ENCODE measurements at places on chromosomes 7 and 10.

DNA sequence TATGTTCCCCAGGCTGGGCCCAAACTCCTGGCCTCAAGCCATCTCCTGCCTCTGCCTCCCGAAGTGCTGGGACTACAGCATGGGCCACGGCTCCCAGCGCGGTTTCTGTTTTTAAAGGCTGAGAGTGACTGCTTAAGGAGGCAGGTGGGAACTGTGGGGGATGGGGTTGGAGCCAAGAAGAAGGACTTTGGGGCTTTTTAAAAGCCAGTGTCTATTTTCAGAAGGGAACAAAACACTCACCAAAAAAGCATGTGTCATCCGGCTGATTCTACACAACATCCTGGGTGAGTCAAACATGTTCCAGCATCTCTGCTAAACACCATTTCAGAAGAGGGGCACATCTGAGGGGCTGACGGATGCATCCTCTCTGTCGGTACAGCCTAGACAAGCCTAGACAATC, 824.5 kb downstream of the TYW1 start:
- no peak for DNase-seq

DNA sequence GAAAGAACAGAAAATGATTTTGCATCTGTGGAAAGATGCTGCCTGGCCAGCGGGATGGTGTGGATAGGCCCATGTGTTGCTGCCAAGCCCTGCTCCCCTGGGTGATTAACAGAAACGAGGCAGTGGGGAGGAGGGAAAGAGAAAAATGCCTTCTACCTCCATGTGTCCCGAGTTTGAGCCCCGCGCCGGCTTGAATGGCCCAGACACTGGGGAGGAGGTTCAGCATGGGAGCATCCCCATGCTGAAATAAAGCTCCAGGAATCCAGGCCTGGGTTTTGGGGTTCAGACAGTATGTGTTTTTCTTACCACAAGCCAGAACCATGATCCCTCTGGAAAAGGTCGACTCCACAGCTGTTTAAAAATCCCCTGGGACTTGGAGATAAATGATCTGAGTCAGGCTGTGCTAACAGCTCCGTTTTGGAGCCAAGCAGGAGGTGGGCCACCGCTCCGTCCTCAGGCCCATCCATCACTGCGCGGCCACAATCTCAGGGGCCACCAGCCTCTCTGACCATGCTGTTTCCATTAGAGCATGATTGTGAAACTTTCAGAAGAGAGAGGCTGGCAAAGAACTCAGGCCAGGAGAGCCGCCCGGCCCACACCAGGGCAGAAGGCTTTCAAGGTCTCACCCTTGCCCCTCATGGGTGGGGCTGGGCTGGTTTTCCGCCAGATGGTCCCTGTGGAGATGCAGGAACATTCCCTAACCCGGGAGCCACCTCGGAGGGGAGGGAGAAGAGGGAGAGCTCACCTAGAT, 299.7 kb downstream of the ZEB1 start:
- peak; percentile 4 for DNase-seq

DNA sequence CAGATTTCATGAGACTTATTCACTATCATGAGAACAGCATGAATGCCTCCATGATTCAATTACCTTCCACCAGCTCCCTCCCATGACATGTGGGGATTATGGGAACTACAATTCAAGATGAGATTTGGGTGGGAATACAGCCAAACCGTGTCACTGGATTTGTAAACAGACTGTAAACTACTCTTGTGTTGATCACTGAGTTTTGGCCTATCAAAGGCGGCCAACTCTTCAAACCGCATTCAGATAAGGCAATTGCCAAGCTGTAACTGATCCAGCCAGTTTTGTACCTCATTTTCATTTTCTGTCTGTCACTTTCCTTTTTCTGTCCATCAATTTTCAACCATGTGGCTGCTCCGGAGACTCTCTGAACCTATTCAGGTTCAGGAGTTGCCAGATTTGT, 27.2 kb upstream of the PAPSS2 start:
- no peak for DNase-seq

DNA sequence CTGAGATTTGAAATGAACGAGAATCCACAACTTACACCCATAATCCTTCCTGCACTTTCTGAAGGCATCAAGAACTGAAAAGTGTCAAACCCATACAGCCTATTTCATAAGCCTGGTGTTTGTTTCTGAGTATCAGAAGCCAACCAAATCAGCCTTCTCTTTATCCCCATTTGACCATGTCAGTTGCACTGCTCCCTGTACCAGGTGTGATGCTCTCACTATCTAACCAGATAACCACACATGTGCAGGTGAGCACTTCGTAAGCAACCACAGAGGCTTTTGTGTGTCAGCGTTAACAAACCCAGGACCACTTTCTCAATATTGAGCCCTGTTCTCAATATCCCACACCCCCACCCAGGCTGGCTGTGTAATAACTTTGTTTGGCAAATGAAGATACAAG, 114.4 kb downstream of the DOCK4 start:
- DNase-seq: no peak

GRCh38 chr10:99365736-99366135, 36.6 kb downstream of the CNNM1 start:
- DNase-seq: no peak

GRCh38 chr7:26663874-26664273, 200.5 kb downstream of the SKAP2 start:
- DNase-seq: no peak

DNA sequence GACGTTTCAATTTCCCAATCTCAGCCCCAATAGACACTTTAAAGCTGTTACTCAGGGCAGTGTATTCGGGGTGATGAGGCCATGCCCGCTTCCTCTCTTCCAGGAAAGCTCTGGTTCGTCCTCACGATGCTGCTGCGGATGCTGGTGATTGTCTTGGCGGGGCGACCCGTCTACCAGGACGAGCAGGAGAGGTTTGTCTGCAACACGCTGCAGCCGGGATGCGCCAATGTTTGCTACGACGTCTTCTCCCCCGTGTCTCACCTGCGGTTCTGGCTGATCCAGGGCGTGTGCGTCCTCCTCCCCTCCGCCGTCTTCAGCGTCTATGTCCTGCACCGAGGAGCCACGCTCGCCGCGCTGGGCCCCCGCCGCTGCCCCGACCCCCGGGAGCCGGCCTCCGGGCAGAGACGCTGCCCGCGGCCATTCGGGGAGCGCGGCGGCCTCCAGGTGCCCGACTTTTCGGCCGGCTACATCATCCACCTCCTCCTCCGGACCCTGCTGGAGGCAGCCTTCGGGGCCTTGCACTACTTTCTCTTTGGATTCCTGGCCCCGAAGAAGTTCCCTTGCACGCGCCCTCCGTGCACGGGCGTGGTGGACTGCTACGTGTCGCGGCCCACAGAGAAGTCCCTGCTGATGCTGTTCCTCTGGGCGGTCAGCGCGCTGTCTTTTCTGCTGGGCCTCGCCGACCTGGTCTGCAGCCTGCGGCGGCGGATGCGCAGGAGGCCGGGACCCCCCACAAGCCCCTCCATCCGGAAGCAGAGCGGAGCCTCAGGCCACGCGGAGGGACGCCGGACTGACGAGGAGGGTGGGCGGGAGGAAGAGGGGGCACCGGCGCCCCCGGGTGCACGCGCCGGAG, 2.6 kb downstream of the GJD4 start:
- peak; percentile 17 for DNase-seq

DNA sequence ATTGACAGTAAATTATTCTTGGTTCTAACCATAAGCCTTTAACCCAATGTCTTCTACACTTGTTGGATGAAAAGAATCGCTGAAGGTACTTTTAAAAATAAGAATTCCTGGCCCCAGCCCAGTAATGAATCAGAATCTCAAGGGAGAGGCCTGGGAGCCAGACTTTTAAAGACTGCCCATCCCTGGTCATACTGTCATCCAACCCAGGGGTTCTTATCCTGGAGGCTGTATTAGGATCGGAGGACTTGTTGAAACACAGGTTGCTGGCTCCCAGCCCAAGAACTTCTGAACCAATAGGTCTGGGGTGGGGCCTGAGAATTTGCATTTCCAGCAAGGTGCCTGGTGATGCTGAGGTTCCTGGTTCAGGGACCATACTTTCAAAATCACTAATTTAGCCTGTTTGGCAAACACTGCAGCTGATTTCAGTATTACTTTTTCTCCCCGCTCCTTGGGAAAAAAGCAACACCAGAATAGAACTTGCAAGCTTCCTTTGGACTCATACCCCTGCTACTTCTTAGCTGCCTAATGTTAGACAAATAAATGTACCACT, 79.5 kb upstream of the FAM133B start:
- DNase-seq: no peak

DNA sequence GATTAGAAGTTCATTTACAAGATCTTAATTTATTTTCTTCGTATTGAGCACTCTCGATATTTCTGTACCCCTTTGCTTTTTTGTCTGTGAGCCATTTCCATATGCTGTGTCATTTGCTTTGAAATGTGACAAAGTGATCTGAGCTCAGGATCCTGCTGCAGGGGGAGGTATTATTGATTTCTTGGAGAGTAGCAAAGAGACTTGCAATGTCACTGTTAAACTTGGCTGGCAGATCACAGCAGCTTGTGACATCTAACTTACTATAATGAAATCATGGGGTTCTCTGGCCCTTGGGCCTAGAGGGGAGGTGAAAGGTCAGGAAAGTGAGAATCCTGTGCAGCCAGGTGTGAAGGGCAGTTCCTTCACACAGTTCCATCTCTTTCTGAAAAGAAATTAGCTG, 923.4 kb downstream of the REEP3 start:
- DNase-seq: no peak

DNA sequence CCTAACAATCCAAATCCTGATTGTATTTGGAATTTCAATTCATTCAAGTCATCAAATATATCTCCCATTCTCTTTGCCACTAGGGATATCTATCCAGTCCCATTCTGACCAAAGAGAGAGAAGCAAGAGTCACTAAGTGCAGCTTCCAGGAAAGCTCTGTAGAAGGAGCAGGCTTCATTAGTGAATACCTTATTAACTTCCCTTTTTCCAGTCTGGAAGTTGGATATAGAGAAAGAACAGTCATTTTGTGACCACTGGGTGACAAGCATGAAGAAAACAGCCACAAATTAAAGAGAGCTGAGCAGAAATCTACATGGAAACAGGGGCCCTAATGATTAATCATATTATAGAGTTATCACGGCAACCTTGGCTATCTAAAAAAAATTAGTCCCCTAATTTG, 190.7 kb upstream of the ADO start:
- no peak for DNase-seq

DNA sequence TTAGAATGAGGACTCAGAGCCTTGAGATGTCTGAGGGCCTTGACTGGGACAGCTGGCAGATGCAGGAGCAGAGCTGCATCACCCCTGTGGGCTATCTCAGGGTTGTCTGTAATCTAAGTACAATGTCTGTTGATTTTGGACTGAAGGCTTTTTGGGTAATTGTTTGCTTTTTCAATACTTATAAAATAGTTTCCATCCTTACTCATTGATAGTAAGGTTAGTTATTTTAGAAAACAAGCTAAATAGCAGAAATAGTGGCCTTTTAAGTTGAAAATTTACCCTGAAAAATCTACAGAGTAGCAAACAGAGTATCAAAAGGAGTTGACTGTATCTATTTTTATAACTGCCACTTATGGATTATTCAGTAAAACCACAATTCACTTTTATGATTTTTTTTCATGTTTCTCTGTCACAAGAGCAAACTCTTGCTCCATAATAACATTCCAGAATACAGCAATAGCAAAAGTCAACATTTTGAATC, 179.7 kb downstream of the CFTR start:
- no peak for DNase-seq

DNA sequence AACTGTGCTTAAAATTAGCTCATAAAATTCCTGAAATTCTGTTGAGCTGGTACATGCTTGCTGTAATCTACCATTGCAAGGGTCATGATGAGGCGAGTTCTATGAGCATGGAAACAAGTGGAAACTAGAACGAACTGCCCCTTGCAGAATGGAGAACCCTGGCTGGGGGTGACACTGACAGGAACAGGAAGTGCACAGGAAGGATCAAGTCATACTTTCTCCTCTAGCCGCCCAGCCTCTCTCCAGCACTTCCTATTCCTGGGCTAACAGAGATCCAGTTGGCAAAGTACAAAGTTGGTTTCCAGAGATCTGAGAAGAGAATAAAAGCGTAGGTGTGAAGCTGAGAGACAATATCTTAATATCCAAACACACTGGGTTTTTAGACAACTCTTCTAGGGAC, 414.2 kb upstream of the PODXL start:
- DNase-seq: no peak

DNA sequence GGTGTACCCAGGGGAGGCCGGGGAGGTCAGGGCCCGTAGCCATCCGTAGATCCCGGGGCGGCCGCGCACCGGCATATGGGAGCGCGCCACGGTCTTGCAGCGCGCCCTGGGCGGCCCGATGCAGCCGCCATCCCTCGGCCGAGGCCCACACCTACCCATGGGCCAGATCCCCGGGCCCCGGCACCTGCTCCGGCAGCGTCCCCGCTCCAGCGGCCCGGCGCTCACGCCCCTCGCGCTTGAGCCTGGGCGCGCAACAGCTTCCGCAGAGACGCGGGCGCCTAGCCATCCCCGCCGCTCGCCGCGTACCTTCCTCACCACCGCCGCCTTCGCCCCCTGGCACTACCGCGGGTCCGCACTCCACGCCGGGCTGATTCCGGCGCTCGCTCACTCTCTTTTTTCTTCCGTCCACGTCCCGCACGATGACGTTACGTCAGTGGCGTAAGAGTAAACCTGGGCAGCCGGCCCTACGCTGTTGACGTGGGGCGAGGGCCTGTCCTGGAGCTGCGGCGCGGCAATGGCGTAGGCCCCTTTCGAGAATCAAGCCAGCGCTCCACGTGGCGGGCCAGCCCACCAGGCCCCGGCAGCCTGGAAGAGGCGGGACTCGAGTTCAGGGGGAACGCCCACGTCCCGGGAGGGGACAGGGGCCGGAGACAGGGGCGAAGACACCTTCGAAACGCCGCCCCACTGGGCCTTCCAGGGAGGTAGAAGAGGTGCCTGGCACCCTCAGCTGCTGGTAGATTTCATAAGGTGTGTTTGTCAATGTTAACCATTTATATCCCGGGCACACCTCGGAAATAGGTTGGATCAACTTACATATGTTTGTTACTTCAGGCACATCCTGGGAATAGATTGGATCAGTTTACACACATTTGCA, at the start of gene ALDH18A1:
Gene ALDH18A1 (minus strand): TSS at position 421 of the 874 bp plus-strand sequence. CDS start 3,334 bp downstream, outside the sequence.
- peak; percentile 52 for DNase-seq

DNA sequence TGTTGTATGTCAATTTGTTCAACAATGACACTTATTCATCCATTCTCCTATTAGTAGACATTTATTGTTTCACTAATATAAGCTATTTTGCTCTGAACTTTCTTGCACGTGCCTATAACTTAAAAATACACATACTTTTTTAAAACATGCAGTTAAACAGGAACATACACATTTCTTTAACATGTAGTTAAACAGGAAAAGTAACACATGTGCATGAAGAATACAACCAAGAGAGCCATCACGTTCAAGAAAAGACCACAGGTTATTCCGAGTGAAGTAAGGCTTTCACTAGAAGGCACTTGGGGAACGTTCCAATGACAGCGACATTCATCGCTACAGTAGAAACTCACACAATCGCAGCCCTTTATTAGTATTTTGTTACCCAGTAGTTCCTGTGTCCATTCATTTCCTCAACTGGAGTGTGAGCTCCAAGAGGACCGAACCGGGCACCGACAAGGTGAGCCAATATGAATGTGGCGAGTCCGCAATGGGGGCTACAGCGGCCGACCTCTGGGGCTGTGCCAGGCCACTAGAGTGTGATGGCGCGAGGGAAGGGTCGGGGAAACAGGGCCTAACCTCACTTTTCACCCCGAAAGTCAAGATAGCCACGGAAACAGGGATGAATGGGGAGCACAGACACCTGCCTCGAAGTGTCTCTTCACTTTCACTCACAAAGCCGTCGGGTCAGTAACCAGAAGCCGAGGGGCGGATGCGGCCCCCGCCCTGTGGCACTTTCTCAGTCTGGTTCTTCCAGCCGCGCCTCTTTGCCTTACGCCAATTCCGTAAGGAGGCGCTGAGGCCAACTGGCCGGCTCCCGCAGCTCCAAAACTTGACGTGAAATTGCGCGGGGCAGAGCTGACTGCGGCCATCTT, 775 bp upstream of the SEPTIN7 start:
- DNase-seq: peak; percentile 88

Data from NCI-H526 (cell line).